ENCODE measurements at places on chromosomes 16 and 17. TPM values are rescaled to one million over a fixed set of nuclear protein-coding genes. Genes with fewer than 3 reads are reported as not detected.

DNA sequence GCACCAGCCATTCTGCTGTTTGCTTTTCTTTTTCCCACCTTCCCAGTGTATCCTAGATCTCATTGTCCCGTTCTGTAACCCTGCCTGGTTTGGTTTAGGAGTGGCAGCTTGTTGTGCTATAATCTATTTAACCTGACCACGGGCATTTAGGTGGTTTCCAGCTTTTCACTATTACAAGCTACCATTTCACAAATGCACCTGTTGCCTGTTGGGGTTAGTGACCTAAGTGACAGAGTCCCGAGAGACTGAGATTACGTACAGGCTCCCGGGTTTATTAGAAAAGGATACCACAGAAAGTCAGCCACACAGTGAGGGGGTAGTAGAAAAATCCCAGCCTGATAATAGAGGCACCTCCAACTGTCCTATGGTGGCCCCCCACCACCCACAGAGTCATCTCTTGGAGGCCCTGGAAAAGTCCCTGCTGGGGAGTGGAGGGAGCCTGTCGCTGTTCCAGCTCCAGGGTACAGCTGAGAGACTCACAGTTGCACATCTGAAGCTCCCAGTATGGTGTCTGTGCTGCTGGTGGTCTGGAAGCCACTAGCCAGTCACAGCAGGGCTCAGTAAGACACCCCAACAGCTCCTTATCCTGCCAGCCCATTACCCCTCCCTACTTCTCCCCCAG is 21.2 kb downstream of the CLEC16A start:
- DNase-seq = no peak

GRCh38 chr16:22327446-22327775 is 30.2 kb downstream of the POLR3E start:
- peak; percentile 13 for DNase-seq

GRCh38 chr16:56163938-56164337 is 27.4 kb upstream of the GNAO1 start:
- no peak for DNase-seq

GRCh38 chr17:39073916-39074315 is 77.5 kb downstream of the PLXDC1 start:
- DNase-seq = no peak

Gene MSLN
- 1.2 TPM for total RNA-seq

DNA sequence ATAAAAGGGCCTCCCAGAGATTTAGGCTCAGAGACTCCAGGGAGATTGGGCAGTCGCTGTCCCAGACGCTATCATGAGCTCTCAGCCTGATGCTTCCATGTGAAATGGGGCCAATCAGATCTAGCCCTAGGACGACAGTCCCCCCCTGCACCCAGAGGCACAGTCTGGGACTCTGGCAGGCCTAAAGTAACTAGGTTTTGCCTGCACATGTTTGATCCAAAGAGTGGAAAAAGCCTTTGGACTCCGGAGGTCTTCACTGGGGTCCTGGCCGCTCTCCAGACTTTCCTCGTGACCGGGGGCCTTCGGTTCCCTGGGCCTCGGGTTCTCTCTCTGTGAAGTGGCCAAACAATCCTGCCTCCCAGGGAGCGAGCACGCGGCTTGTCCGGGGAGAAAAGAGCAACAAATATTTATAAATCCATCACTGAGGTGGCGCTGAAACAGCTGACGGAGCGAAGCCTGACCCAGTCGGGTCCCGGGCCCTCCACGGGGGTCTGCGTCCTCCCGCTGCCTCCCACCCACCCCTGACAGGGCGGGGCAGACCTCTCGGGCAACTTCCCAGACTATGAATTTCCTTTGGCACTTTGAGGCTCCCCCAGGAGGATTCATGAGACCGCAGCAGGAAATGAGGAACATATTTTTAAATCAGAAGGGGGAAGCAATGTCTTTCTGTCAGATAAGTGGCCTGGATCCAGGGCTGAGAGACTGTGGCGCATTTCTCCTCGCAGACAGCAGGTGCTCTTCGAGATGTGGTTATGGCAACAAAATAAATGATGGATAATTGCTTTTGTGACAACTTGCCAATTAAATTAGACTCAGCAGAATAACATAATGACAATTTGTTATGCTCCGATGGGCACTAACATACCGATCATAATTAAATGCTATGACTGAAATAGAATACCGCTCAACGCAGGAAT is 38.9 kb downstream of the MRPS23 start:
- peak; percentile 45 for DNase-seq

DNA sequence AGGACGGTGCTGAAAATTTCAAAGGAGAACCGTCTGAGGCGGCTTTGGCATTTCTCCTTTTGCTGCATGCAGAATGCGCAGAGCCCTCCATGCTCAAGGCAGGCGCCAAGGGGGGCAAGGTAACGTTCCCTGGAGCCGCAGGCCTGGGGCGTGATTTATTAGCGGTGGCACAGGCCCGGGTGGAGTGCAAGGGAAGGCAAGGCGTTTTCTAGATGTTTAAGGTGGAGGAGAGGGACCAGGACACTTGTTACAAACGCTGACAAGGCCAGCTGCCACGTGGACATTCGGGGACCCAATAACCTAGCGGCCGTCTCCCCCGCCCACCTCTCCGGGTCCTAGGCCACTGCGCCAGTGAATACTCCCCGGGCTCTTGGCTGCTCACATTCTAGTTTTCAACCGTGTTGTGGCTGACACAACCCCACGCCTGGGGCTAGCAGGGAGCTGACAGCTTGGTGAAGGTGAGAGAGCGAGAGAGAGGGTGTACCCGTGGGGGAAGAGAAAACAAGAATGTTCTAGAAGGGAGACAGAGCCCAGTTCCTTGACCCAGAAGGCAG is 250.1 kb downstream of the C16orf95 start:
- DNase-seq = no peak

DNA sequence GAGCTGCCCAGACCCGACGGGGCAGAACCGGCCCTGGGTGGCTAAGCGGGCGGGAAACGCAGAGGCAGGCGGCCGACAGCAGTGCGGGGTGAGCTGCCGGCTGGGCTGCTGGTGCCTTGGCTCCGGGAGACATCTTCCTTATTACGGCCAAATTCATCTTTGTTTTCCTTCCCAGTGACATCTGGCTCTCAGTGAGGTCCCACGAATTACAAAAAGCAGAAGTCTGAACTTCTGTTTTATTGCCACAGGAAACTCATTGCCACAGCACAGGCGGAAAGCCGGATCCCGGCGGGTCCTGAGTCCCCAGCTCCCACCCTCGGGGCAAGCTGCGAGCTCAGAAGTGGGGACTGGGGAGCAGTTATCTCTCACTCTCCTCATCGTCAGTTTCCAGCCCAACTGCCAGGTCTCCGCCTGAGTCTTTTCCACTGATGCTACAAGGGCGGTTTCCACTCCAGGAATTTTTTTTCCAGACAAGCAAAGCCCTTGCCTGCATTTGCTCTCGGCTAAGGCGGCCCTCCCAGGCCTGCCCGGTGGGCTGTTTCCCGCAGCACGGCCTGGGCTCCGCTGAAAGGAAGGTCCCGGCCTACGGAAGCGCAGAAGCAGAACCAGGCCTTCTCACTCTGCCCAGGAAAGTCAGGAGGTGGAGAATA is 40.3 kb downstream of the CBFA2T3 start:
- DNase-seq = no peak

- no peak for DNase-seq
Observed at GRCh38 chr17:12242345-12242954, 221.8 kb downstream of the MAP2K4 start.

Gene DLG4
- total RNA-seq = 10.1 TPM

Gene IRX6
- total RNA-seq = 1.2 TPM

- DNase-seq = no peak
Observed at GRCh38 chr17:50917418-50917743, 51.2 kb upstream of the TOB1 start.

- no peak for DNase-seq
Observed at GRCh38 chr17:55311767-55312375, 47.1 kb downstream of the HLF start.

GRCh38 chr16:9113707-9114106 is 22.3 kb downstream of the HAPSTR1 start:
- no peak for DNase-seq

- DNase-seq = no peak
Observed at GRCh38 chr17:66351033-66351432, 48.6 kb downstream of the PRKCA start.

Gene PABPN1L
- not detected for total RNA-seq

Gene CLEC18B
- 0.72 TPM for total RNA-seq

GRCh38 chr17:1164935-1165556 is 14.7 kb downstream of the ABR start:
- peak; percentile 65 for DNase-seq

GRCh38 chr17:35129973-35130351 is 8.5 kb downstream of the FNDC8 start:
- DNase-seq = peak; percentile 60

Data from osteoblast (primary cell).